MG63 (cell line): ENCODE measurements at places on chromosomes 5 and 9. TPM values are rescaled to one million over a fixed set of nuclear protein-coding genes. Genes with fewer than 3 reads are reported as not detected.

The DRD1 gene
- total RNA-seq = not detected in 2 replicates

The POC5 gene
- 13.3 and 29.0 TPM in 2 replicates for total RNA-seq

The EDIL3 gene
- total RNA-seq = 3.0 and 4.7 TPM in 2 replicates

The IL4 gene
- total RNA-seq = not detected in 2 replicates

The SPATA9 gene
- 1.1 TPM in 1 of 2 replicates, not detected in the other for total RNA-seq

The MEIKIN gene
- total RNA-seq = not detected in 2 replicates

The MYOT gene
- total RNA-seq = not detected in 2 replicates

The PCA3 gene
- total RNA-seq = not detected in 2 replicates

The CNTNAP3B gene
- 12.2 and 15.7 TPM in 2 replicates for total RNA-seq

The CARD6 gene
- 2.0 and 2.4 TPM in 2 replicates for total RNA-seq

The AIF1L gene
- 24.1 and 25.7 TPM in 2 replicates for total RNA-seq

The F2RL2 gene
- total RNA-seq = 0.20 and 9.5 TPM in 2 replicates

The LCN9 gene
- not detected in 2 replicates for total RNA-seq

The SH3PXD2B gene
- total RNA-seq = 4.4 and 15.2 TPM in 2 replicates

The TCF7 gene
- 8.9 and 12.0 TPM in 2 replicates for total RNA-seq
